ENCODE measurements at places on chromosomes 6 and 20. TPM values are rescaled to one million over a fixed set of nuclear protein-coding genes. Genes with fewer than 3 reads are reported as not detected.

DNA sequence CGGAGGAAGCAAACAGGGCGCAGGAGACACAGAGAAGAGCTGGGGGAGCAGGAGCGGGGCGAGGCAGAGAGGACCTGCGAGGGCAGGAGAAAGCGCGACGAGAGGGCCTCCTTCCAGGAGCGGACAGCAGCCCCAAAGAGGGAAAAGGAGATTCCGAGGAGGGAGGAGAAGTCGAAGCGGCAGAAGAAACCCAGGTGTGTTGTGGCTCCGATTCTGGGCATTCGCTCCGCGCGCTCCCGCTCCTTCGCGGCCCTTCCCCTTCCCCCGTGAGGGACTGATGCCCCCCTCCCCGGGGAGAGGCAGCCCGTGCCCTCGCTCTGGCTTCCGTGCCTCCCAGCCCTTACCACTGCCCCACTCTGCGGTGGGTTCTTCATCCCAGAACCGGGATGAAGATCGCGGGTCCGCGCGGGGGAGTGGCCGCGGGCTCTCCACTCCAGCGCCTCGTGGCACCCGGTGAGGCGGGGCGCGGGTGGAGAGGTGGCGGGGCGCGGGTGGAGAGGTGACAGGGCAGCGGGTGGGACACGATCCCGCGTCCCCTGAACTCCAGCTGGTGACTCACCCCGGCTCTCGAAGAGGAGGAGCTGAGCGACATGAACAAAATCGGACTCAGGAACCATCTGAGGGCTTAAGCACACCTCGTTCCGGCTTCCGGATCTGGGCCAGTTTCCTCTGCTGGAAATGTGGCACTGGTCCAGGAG lies 22.4 kb downstream of the TMC2 start:
- DNase-seq, result no peak

GRCh38 chr6:34568341-34569201 lies 12.4 kb upstream of the SPDEF start:
- no peak for DNase-seq

The MUCL3 gene
- polyA plus RNA-seq, result 0.07 TPM

The PAX1 gene
- polyA plus RNA-seq, result not detected

The KCNK5 gene
- 9.3 TPM for polyA plus RNA-seq

DNA sequence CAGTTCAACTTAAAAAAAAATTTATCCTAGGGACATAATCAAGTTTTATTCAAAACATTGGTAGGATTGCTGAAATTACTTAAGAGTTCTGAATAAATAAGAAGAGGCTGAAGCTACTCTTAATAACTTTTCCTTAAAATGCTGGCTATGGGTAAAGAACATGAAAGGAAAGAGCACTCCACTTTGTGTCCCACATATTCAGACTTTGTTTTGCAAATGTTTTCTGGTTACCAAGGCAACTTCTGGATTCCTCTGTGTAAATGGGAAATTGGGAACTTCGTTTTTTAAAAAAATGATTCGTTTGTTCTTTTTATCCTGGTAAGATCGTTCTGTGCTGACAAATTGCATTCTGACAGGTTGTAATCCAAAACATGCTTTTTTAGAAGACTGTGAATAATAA lies 115.0 kb downstream of the KIF6 start:
- DNase-seq, result peak; percentile 42

DNA sequence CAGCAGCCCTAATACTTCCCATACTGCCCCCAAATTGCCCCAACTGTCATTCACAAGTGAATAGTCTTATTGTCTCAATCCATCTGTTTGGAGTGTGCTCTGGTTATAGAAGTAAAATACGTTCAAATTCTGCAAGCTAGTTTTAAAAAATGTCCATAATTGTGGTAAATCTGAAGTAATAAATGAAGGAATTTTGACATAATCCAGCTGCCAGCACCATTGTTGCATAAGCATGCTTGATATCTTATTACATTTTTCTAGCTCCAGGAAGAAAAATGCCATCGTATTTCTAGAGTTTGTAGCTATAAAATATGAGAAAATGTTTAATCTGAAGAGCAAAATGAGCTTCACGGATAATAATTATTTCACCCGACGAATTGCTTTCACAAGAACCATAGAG lies 664.7 kb downstream of the RFPL4B start:
- DNase-seq, result no peak

The OPRL1 gene
- 0.69 TPM for polyA plus RNA-seq

The FAM83D gene
- polyA plus RNA-seq, result 15.8 TPM

DNA sequence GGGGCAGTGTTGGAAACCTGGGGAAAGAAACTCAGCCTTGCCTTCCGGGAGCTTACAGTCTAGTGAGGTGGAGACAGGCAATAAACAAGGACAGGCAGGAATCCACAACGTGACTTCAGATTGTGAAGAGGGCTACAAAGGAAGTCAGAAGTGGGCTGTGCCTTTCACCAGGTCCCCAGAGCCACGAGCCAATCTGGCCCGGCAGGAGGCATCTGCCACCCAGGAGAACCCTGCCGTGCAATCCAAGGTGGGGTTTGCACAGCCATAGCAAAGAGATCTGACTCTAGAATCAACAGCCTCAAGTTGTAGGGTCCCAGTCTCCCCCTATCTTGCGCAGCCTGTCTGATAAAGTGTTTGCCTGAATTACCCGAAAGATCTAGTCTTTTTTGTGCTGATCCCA lies 5.5 kb downstream of the SLC32A1 start:
- no peak for DNase-seq

DNA sequence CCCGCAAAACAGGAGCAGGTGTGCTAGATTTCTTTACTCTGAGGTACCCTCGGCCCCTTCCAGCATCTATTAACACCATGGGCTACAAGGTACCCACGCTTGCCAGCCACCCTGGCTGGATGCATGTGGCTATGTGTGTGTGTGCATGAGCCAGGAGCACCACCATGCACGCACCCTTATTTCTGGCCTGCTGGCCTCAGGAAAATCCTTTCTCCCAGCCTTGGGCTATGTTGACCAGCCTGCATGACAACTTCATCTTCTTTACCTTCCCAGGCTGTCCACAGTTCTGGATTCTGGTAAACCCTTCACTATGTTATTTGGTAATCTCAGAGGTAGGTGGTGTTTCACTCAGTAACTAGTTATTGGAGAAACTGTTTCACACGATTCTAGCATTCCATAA lies 40.4 kb downstream of the GPR6 start:
- no peak for DNase-seq

The HLA-C gene
- 126 TPM for polyA plus RNA-seq

The DUSP15 gene
- polyA plus RNA-seq, result 16.4 TPM

The TMEM217 gene
- polyA plus RNA-seq, result 1.6 TPM

The LINC00237 gene
- not detected for polyA plus RNA-seq

The MTRF1L gene
- 28.5 TPM for polyA plus RNA-seq

The NSFL1C gene
- polyA plus RNA-seq, result 97.5 TPM

DNA sequence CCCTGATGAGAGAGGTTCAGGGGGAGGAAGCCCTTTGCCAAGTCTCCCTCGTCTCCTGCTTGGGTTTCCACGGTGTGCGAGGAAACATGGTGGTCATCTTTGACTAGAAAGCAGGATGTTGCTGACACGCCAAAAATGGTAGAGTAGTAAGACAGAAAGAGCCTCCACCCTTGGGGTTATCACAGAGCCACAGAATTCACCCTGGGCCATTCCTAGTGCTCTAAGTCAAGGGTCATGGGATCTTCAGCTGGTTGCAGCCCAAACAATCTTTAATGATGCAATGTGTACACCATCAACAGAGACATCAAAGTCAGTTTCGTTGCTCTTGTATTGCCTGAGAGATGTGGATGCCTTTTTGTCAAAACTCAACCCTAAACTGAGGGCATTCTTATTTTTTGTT lies 201.9 kb downstream of the LY86 start:
- no peak for DNase-seq

DNA sequence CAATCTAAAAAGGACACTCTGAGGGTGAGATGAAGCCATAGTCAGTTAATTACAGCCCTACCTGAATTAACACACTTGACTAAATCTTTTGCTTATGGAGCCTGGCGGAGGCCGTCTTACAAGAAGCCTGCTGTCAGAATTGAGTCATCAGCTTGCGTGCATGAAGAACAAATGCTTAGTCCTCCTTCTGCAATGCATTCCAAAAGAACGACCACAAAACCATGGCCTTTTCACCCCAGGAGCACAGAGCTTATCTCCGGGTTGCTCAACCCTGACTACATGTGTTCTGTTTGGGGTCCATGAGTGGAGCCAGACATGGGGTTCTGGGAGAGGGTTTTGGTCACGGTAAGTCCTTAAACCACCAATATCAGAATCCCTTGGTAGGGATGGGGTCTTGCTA lies 318.1 kb downstream of the CLIC5 start:
- no peak for DNase-seq

- DNase-seq, result no peak
Observed at GRCh38 chr6:144352331-144352730, 67.2 kb downstream of the UTRN start.

DNA sequence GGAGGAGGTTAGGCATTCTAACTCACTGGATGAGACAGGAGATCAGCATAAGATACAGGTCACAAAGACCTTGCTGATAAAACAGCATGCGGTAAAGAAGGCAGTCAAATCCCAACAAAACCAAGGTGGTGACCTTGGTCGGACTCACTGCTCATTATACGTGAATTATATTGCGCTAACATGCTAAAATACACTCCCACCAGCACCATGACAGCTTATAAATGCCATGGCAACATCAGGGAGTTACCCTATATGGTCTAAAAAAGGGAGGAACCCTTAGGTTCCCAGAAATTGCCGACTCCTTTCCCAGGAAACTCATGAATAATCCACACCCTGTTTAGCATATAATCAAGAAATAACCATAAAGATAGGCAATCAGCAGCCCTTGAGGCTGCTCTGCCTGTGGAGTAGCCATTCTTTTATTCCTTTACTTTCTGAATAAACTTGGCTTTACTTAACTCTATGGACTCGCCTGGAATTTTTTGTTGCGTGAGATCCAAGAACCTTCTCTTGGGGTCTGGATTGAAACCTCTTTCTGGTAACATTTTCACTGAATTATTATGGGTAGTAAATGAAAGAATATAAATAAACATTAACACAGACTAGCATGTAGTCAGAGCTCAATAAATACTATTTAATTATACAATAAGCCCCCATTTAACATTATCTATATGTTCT lies 3.0 kb upstream of the LAMA4 start:
- DNase-seq, result no peak

GRCh38 chr6:56860475-56860874 lies 94.4 kb upstream of the BEND6 start:
- no peak for DNase-seq

DNA sequence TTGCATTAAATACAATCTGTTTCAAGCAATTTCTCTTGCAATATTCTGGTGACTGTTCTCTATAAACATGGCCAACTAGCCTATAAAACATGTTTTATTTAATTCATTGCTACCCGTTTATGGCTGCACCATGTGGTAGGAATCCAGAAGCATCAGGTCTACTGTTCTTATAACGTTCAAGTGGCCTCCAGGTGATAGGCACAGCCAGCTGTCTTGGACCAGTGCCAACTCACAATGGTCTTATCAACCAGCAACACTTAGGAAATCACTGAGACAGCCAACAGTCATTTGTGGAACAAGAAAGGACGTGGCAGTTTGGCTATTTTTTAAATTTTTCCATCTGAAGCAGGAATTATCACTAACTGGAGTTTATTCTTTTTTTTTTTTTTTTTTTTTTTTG lies 193.6 kb downstream of the NKAIN2 start:
- DNase-seq, result no peak

- peak; percentile 47 for DNase-seq
Observed at GRCh38 chr20:22312744-22313346, 271.5 kb downstream of the FOXA2 start.

- DNase-seq, result no peak
Observed at GRCh38 chr6:36216559-36216958, 20.0 kb downstream of the BRPF3 start.

DNA sequence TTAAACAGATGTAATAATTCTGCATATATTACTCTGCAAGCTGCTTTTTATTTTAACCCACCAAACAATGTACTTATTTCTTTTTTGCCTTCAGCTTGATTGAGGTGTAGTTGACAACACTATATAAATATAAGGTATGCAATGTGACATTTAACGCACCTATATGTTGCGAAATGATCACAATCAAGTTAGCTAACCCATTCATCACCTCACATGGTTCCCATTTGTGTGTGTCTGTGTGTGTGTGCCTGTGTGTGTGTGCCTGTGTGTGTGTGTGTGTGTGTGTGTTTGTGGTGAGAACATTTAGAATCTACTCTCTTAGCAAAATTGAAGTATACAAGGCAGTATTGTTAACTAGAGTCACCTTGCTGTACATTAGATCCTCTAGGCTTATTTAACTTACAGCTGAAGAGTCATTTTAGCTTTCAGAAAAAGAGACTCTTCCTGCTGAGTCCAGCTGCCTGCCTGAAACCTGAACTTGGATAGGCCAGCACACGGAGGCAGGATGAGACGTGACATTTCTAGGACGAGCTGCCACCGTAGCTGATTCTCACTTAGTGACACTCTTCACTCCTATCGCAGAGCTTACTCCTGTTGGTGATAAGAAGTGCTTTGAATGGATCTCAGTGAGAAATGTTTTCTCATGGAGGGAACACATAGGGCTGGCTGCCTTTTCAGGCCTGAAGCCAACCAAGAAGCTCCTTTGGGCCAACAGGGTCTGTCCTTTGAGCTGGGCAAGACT lies 126.5 kb upstream of the RIPOR2 start:
- DNase-seq, result no peak

GRCh38 chr6:112352607-112353006 lies 5.5 kb downstream of the RFPL4B start:
- DNase-seq, result no peak
